Dermis microvascular lymphatic vessel endothelial cell (primary cell): ENCODE measurements at places on chromosomes 3 and 15.

GRCh38 chr3:4551051-4551711, 58.0 kb downstream of the ITPR1 start:
- DNase-seq: no peak

DNA sequence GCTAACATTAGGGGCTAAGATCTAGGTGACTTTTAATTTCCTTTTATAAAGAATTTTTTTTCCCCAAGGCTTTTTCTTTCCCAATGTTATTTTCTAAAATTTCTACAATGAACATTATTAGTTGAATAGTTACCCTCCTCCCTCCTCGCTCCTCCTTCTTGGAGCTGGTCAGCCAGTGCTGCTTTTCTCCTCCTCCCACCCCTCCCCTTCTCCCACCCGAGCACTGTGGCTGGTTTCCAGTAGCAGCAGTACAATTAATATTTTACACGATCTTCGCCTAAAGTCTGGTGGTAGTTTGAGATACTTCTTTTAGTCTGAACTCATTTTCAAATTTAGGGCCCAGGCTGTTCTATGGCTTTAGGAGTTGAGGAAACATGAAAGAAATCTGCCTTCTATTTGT, 41.6 kb downstream of the EEFSEC start:
- no peak for DNase-seq

- DNase-seq: no peak
Observed at GRCh38 chr15:51332206-51333147, 5.9 kb downstream of the CYP19A1 start.

DNA sequence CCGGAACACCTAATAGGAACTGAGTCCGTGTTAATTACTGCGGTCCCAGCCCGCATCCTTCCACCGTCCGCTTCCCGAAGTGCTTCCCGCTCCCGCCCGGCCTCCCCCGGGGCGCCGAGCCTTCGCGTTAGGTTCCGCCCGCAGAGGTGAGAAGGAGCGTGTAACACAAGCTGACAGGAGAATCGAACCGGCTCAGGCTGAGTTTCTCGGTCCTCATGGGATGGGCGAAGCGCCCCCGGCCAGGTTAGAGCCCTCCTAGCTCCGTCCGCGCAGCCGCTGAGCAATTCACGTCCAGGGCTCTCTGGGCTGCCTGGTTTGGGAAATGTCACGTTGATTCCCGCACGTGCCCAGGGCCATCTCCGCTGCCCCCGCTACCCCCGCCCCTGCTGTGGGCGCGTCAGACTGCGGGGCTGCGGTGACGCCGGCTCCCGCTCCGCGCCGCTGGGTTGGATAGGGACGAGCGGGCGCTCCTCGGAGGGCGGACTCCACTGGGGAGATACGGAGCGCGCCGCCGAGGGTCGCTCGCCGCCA, 954 bp downstream of the CLDN11 start:
- DNase-seq: peak; percentile 75

DNA sequence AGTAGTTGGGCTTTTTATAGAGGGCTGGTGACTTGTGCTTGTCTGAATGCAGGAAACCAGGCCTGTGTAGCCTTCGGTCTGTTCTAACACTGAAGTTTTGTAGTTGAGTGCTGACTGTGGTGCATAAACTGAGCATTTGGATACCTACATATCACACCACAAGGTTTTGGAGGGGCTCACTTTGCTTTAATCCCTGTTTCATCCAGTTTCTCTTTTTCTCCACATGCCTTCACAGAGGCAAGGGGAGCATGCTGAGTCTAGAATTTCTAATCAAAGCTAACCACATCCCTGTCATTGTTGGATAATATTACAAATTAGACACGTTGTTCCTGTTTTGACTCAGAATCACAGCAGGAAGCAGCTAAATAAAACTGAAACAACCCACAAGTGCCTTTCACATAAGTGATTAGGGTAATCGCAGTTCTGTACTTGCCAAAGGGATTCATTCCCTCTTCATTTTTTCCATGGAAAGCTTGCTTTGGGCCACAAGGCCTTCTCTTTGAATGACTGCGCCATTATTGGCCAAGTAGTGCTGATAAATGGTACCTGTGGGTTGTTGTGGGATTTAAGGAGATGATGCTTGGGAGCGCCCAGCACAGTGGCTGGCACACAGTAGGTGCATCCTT, 48.9 kb downstream of the TGFBR2 start:
- peak; percentile 70 for DNase-seq

- no peak for DNase-seq
Observed at GRCh38 chr3:143103652-143104051, 15.9 kb upstream of the CHST2 start.

DNA sequence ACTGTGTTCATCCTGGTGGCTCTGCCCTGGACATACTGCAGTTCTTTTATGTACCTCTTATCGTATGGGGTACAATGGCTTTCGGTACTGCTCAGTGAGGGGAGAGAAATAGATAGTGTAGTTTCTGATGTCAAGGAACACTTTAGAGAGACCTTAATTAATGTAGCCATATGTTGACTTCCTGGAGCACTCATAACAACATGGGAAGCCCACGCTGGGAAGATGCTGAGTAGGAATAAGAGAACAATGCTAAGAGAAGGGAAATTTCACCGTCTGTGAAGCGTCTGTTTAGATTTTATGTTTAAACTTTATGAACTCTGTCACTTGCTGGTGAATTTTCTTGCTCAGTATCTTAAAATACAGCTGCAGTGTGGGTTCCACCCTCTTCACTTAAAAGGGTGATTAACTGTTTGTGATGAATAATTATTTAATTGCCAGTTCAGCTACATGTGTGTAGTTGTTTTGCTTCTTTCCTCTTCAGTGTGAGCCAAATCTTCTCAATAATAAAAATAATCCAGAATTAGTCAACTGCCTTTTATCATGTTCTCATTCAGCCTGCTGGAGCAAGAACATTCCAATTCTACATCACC, 373.1 kb upstream of the TPRG1 start:
- DNase-seq: no peak

DNA sequence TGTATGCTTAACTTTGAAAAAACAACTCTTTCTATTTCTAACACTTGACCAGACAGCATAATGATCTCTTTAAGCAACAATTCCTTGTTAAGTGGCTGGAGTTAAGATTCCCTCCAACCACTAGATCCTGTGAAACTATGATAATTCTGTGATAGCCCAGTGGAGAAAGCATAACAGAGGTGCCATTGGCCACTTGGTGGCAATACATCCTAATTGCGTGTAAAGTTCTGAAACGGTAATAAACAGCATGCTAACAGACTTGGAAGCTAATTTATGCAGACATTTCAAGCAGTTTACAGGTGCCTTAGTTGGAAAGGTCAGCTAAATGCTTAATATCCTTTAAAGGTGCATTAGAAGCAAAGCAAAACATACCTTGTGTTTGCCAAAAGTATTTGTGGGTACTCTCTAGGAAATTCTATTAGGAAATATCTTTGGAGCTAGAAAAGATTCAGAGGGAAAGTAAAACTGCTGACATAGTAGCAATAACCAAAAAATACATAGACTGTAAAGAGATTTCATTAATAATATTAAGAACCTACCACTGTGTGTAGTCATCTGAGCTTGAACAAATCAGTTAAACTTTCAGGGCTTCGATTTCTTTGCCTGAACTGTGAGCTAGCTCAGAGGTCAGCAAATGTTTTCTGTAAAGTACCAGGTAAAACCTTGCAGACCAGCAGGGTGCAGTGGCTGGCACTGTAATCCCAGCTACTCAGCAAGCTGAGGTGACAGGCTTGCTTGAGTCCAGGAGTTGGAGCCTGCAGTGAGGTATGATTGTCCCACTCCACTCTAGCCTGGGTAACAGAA, 19.0 kb upstream of the CSTA start:
- DNase-seq: no peak

DNA sequence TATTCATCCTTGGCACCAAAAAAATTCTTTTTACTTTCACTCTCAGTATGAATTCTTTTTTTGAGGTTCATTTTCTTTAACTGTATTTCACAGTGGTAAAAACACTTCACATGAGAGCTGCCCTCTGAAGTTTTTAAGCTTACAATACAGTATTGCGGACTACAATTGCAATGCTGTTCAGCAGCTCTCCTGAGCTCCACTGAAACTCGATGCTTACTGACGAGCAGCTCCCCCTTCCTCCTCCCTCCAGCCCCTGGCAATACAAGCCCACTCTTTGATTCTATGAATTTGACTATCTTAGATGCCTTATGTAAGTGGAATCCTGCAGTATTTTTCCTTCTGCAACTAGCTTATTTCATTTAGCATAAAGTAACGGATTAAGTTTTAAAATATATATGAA, 183.4 kb downstream of the ADAMTS17 start:
- DNase-seq: no peak

GRCh38 chr3:122078235-122078935, 23.2 kb downstream of the CD86 start:
- DNase-seq: no peak

GRCh38 chr15:69673291-69673881, 220.8 kb downstream of the RPLP1 start:
- no peak for DNase-seq

DNA sequence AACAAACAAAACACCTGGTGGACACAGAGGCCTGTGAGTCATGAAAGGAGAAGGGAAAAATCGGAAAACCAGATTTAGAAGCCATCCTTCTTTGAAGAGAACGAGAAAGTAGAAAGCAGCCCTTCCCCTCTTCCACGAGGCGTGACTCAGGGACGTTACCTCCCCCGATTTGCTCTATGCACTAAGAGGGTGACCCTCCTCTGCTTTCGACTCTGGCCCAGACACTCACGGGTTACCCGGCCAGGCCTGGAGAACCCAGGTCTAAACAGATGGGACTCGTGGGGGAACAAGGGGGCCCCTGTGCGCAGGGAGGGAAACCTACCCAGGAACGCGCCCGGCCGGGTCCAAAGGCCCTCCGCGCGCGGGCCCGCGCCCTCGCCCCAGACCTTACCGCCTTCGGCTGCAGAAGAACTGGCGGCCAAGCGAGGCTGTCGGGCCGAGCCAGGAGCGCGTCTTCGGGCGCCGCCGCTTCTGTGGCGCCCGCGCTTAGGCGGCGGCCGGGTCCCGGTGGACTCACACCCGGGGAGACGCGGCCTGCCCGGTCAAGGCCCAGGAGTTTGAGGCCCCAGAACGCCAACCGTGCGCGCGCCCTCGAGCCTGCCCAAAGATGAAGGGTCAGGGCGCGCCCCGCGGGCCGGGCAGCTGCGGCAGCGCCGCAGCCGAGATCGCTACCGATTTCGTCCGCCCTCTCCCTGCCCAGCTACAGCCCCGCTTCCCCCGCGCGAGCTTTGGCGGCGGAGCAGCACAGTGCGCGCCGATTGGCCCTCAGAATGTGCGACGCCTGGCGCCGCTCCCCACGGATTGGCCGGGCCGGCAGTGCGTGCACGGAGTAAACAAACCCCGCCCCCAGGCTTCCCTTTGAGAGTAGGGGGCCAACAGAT, at the start of gene TFDP2:
Gene TFDP2 (minus strand): TSS at position 753 of the 881 bp plus-strand sequence. CDS start 47,795 bp downstream, outside the sequence.
- DNase-seq: peak; percentile 92

- DNase-seq: peak; percentile 50
Observed at GRCh38 chr3:30747771-30748281, 141.4 kb downstream of the TGFBR2 start.

- no peak for DNase-seq
Observed at GRCh38 chr15:69841113-69841828, 256.4 kb downstream of the TLE3 start.

- no peak for DNase-seq
Observed at GRCh38 chr15:87564681-87565080, 691.9 kb downstream of the NTRK3 start.

DNA sequence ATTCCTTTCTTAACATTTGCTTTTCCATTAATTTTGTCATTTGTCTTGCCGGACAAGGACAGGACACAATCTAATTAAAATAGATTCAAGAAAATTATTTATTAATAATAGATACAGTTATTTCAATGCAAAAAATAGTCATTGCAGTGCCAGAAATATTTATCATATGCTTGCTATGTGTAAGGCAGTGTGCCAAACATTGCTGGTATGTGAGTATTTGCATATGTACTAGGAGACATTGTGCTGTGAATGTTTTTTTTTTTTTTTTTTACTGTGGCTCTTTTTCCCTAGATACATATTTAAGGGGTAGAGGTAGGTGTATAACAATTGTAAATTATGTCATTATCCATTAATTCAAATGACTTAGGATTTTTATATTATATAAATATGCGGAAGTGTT, 23.3 kb downstream of the SPRED1 start:
- peak; percentile 23 for DNase-seq

DNA sequence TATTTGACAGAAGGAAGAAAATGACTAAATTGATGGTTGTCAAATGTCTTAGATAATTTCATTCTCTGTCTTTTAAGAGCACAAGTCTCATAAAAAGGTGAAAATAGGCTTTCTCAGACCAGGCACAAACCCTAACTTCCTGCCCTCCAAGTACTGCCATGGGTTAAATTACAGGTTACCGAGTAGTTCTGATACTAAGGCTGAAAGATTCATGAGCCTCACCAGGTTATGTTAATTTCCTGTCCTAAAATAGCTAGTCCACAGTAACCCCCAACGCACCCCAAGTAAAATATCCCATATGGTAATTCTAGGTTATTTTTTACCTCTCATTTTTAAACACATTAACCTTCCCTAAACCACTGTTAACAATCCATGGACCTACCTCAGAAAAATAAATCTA, 42.0 kb downstream of the GSK3B start:
- no peak for DNase-seq

DNA sequence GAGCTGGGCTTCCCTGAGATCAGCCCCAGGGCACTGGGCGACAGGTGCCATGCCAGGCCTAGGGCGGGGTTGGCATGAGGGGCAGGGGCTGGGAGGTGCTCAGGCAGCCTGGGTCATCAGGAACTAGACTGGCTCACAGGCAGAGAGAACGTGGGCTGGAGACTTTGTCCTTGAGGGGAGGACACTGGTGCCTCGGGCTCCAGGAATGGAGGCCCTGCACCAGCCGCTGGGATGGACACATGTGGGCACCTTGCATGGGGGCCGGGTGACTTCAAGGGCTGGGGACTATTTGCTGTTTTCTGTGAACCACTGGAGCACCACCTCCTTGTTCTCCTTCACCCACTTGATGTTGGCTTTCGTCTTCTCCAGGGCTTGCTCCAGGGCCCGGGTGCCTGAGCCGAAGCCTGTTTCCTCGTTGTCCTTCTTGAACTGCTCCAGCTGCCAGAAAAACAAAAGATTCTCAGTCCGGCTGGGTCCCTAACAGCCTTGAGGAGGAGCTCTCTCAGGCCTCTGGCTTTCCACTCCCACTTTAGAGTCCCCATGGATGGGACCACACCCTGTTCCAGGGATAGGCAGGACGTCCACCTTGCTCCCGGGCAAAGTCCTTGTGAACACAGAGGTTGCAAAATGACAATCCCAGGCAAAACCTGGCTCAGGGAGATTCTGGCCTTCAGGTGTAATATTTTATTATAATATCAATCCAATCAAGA, 9.1 kb downstream of the MESP2 start:
- DNase-seq: no peak

DNA sequence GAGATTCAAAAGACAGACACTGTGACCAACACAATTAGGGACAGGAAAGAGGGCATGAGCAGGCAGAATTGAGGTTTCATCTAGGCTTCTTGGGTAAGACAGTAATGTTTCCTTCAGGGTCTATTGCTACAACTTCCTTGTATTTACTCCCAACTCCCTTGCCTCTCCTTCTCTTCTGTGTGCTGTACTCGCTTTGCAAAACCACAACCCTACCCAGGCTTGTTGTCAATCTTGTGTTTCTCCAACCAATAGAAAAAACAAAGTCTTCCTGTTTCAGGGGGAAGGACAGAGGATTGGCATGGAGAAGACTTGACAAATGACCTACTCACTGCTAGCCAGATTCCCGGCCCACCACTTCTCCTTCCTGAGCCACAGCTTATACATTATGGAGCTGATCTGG, 36.3 kb upstream of the MASP1 start:
- DNase-seq: no peak

GRCh38 chr3:122975924-122976293, 51.7 kb downstream of the SEMA5B start:
- DNase-seq: no peak
